Suprapubic skin (tissue), 4 donors: ENCODE measurements at places on chromosomes 1 and 21. TPM values are rescaled to one million over a fixed set of nuclear protein-coding genes. Genes with fewer than 3 reads are reported as not detected.

DNA sequence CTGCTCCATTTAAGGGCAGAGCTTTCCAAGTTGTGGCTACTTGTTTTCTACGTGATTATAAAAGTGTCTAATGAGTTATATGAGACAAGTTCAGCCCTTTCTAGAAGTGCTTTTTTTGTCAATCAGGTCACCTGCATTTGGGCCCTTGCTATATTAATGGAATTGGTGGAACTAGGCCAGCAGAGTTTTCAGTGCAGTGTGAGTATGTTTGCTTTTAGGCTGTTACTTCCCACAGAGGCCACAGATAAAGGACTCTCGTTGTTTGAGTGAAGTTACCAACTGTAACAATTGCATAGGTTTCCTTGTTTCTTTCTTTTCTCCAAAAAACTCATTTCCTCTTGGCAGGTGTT, 10.9 kb downstream of the SMAP2 start:
- H3K36me3 ChIP-seq = no peaks in the 10 kb centered on the region
- no peak overlapping the region for H3K4me3 ChIP-seq
- no peak for DNase-seq
- no peaks in the 10 kb centered on the region for H3K27me3 ChIP-seq
- peaks cover 22% of the 10 kb centered on the region for H3K4me1 ChIP-seq

GRCh38 chr1:72547412-72547811, 265.1 kb upstream of the NEGR1 start:
- no peaks in the 10 kb centered on the region for H3K4me1 ChIP-seq
- no peak overlapping the region for H3K27ac ChIP-seq
- H3K27me3 ChIP-seq = no peaks in the 10 kb centered on the region
- H3K4me3 ChIP-seq = no peak overlapping the region

GRCh38 chr1:210448297-210448892, 119.7 kb downstream of the HHAT start:
- DNase-seq = no peak
- H3K27me3 ChIP-seq = no peaks in the 10 kb centered on the region
- H3K27ac ChIP-seq = no peak overlapping the region
- no peak overlapping the region for H3K4me3 ChIP-seq
- no peaks in the 10 kb centered on the region for H3K4me1 ChIP-seq

GRCh38 chr1:205438213-205439158, 16.6 kb upstream of the LEMD1 start:
- no peak overlapping the region for H3K27ac ChIP-seq
- DNase-seq = no peak
- no peaks in the 10 kb centered on the region for H3K36me3 ChIP-seq
- H3K4me3 ChIP-seq = no peak overlapping the region
- H3K27me3 ChIP-seq = peaks cover 27% of the 10 kb centered on the region

DNA sequence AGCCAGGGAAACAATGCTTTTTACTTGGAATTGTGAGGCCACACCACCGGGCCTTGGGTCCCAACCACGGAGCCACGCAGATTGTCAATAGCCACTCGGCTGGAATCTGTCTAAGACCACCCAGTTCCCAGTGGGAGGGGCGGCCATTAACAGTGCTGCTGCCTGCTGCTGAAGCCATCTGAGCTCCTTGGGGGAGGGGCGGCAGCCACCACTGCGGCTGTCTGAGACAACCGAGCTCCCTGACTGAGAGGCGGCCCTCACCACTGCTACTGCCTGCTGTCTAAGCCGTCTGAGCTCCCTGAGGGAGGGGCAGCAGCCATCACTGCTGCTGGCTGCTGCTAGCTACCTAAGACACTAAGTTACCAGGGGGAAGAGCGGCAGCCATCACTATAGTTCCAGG, 64.3 kb downstream of the DMRTA2 start:
- H3K27me3 ChIP-seq = peaks cover 38% of the 10 kb centered on the region
- H3K4me3 ChIP-seq = no peak overlapping the region
- no peak overlapping the region for H3K27ac ChIP-seq

DNA sequence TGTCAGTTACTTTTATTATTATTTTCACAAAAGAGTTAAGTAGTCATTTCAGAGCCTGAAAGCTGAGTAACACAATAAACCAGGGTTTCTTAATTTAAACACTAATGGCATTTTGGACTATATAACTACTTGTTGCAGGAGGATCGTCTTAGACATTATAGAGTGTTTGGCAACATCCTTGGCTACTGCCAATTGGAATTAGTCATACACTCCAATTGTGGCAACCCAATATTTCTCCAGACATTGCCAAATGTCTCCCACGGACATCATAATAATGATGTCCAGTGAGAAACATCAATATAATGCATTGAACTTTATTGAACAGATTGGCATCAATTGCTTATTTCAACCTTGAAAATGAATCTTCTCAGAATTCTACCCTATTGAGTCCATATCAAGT, 441.9 kb upstream of the ADGRL4 start:
- no peak overlapping the region for H3K4me3 ChIP-seq
- no peak overlapping the region for H3K27ac ChIP-seq
- no peaks in the 10 kb centered on the region for H3K4me1 ChIP-seq
- no peak for DNase-seq

DNA sequence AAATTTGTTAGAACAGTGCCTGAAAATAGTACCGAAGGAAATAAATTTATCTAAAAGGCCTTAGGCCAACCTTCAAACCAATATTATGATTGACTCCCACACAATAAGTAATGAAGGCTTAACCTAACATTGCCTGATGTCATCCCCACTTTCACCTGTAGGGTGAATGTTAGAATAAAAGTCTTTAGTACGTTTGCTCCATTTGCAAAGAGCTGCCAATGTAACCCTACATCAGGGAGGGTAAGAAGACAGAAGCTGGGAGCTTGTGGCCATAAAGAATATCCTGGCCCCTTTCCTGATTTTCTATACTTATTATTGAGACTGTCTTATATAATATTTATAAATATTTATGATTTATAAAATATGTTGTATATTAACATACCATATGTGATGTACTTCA, 661.8 kb upstream of the CXADR start:
- no peak overlapping the region for H3K27ac ChIP-seq
- no peaks in the 10 kb centered on the region for H3K4me1 ChIP-seq
- no peak overlapping the region for H3K4me3 ChIP-seq
- no peaks in the 10 kb centered on the region for H3K27me3 ChIP-seq
- no peak for DNase-seq

TMEM63A gene
- 162 TPM for total RNA-seq

DIO1 gene
- total RNA-seq = not detected

KIAA0040 gene
- 19.3 TPM for total RNA-seq

CBS gene
- 7.1 TPM for total RNA-seq
